ENCODE measurements at places on chromosomes 7 and 10.

DNA sequence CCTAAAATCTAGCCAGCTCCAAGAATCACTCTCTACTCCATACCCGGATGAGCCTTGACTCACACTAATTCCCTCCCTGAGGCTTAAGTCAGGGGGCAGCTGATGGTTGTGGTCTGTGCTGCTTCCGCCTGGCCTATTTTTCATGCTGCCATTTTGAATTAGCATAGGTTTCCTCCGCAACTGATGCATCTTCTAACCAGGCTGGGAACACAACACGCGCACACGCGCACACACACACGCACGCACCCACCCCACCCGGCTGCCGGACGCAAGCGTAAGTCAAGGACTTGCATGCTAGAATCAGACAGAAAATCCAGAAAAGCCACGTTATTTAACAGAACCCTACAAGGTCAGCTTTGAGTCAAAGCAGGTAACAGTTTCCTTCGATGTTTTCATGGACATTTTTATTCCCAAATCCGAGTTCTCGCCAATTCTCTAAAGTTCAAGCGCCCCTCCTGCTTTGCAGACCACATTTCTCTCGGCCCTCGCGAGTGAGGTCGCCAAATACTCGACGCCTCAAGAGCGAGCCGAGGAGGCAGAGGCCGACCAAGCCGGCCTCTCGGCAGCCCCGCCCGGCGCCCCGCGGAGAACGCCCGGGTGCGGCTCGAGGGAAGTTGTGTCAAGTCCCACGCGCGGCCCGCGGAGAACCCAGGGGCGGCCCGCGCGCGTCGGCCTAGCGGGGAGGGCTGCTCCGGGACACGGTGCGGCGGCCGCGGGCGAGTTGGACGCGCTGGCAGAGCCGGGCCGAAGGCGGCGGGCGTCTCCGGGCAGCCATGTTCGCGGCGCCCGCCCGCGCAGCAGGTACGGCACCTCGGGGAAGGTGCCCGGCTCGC lies 961 bp downstream of the SCRN1 start:
- DNase-seq: no peak

DNA sequence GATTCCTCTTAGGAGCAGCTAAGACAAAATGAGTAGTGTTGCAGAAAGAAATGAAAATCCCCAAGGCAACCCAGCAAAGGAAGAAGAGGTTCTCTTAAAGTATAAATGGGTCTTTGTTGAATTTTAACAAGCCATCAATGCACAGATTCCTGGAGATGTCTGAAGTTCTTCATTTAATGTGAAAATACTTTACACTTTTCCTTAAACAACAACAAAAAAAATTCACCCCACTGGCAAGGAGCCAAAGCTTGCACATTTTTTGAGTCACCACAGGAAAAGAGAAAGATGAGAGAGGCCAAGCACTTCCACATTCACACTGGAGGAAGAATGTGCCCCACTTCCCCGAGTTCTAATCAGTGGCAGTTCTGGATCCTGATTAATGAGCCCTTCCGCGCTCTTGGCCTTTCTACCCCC lies 286.4 kb upstream of the MEOX2 start:
- DNase-seq: no peak

- DNase-seq: no peak
Measured at GRCh38 chr7:150874401-150875198, 22.3 kb downstream of the AOC1 start.

DNA sequence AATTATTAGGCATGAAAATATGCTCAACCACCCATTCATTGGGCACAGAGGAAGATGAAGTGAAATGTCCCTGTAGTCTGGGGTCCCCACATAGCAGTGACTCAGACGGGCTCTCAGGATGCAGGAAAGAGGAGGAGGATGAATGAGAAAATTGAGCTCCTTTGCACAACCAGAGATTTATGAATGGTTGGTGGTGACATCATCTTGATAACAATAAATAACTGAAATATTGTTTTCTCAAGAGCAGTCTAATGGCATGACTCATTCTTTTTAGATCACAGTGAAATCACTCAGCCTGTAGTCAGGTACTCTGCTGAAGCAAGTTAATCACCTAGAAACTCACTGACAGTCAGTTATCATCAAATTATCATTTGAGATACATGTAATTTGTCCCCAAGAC lies 254.1 kb downstream of the RELN start:
- no peak for DNase-seq

DNA sequence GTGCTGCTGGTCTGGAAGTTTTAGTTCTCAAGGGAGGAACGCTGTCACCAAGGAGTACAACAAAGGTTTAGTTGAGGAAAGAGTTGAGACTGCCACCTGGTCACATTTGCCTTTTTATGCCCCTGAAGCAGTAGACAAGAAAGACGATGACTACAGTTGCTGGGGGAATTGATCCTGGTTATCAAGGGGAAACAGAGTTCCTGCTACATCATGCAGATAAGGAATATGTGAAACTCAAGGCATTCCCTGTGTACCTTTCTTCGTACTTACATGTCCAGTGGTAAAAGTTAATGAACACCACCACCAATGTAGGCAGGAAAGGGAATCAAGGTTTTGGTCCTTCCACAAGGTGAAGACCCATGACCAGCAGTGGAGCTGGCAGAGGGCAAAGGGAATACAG lies 31.8 kb downstream of the SLC35B4 start:
- DNase-seq: no peak

GRCh38 chr7:88801046-88801445 lies 5.5 kb upstream of the TEX47 start:
- DNase-seq: no peak

DNA sequence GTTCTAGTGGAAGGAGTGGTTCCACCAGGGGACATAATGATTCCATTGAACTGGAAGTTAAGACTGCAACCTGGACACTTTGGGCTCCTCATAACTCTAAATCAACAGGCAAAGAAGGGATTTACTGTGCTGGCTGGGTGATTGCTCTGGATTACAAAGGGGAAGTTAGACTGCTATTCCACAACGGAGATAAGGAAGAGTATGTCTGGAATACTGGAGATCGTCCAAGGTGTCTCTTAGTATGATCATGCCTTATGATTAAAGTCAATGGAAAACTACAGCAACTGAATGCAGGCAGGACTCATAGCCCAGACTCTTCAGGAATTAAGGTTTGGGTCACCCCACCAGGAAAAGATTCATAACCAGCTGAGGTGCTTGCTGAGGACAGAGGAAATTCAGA lies 310.6 kb upstream of the MGMT start:
- DNase-seq: no peak

GRCh38 chr10:49331431-49331830 lies 32.5 kb downstream of the C10orf71 start:
- DNase-seq: no peak

- no peak for DNase-seq
Measured at GRCh38 chr10:14285941-14286560, 44.7 kb downstream of the FRMD4A start.

DNA sequence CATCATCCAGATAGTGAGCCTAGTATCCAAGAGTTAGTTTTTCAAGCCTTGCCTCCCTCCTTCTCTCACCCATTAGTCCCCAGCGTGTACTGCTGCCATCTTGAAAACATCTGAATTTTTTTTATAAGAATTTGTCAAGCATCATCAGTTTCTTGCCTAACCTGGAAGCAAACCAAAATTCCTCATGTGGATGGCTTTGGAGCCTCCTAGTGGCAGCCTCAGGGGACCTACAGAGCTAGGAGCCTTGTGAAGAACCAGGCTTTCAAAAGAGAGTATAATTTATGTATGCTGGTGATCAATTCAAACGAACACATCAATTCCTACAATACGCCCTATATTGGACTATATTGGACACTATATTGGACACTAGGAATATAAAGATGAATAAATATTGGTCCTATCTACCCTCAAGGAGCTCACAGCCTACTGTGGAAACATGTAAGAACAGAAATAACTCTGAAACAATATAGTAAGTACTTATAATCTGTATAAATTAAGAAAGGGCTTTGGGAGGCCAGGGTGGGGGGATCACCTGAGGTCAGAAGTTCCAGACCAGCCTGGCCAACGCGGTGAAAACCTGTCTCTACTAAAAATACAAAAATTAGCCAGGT lies 63.4 kb downstream of the HPSE2 start:
- no peak for DNase-seq

- no peak for DNase-seq
Measured at GRCh38 chr7:129188372-129188891, at the start of gene SMO. TSS of gene SMO (plus strand) at chr7:129188633. CDS start at chr7:129189152, 519 bp downstream.

DNA sequence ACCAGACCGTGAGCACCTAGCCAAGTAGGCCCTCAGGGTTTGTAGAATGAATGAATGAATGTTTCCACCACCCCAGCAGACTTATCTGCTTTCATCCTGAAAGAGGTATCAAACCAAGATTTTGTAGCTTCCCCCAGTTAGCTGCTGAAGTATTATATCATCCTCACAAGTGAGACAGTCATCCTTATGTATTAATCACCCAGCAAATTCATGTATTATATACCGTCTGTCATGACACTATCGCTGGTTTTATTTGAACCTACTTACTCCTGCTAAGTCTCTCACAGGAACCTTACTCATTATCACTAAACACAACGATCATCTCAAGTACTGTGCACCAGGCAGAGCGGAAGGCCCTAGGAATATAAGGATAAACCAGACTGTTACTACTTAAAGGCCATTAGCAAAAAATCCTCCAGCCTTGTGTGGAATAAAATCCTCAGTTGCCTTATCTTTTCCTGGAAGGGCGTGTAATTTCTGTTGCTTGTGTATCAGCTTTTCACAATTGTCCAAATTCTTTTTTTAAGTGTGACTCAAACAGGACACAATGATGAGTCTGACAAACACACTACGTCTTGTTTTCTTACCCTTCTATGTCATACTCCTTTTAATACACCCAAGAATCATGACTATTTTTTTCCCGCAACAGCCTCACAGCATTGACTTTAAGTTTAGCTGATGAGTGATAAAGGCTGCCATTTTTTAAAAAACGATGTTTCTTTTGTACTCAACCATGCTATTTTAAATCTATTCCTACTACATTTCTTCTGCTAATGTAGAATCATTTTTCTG lies 176.1 kb upstream of the KLF14 start:
- no peak for DNase-seq

DNA sequence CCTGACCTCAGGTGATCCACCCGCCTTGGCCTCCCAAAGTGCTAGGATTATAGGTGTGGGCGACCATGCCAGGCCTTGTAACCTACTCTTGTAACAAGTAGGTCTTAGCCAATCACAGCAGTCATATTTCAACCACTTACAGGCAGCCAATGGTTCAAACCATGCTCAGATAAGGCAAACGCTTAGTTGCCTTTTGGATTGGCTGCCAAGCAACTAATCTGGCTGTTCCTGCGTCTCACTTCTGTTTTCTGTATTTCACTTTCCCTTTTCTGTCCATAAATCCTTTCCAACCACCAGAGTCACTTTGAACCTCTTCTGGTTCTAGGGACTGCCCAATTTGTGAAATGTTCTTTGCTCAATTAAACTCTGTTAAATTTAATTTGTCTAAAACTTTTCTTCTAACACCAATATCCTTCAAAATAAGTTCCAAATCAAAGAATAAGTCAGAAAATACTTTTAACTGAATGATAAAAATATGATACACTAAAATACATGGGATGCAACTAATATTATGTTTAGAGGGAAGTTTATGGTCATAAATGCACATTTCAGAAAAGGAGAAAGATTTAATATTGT lies 19.1 kb upstream of the PRF1 start:
- DNase-seq: no peak

DNA sequence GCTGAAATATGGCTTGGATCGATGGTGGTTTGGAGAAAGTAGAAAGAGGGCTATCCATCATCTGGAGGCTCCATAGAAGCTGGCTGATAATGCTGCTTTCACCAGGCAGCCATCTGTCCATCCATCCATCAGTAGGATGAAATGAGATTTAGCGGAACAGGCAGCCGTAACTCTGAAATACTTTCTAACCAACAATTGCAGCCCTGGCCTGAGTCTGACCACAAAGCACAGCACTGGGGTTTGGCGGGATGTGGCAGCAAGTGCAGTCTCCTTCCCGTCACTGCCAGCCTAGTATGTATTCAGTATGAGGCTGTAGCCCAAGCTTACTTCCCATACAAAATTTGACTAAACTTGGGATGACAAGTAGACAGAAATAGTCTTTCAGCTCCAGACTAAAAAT lies 38.0 kb downstream of the R3HCC1L start:
- DNase-seq: no peak

DNA sequence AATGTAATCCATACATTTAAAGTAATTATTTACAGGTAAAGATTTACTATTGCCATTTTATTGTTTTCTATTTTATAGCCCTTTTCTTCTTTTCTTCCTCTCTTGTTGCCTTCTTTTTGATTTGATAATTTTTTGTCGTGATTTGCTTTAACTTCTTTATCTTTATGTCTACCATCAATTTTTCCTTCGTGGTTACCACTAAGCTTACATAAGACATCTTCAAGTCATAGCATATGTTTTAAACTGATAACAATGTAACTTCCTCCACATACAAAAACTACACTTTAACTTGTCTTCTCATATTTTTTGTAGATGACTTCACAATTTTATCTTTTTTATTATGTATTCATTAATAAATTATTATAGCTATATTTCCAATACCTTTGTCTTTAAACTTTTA lies 316.6 kb downstream of the PLXDC2 start:
- DNase-seq: no peak

DNA sequence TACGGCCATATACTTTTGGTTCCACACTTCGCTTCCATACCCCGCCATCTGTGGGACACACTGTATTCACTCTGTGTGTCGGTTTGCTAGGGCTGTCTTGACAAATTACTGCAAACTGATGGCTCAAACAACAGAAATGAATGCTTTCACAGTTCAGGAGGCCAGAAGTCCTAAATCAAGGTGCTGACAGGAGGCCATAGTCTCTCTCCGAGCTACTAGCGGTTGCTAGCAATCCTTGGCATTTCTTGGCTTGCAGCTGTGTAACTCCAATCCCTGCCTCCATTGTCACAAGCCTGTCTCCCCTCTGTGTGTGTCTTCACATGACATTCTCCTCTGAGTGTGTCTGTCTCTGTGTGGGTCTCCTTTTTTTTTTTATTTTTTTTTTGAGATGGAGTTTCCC lies 28.9 kb upstream of the BMPR1A start:
- DNase-seq: no peak

DNA sequence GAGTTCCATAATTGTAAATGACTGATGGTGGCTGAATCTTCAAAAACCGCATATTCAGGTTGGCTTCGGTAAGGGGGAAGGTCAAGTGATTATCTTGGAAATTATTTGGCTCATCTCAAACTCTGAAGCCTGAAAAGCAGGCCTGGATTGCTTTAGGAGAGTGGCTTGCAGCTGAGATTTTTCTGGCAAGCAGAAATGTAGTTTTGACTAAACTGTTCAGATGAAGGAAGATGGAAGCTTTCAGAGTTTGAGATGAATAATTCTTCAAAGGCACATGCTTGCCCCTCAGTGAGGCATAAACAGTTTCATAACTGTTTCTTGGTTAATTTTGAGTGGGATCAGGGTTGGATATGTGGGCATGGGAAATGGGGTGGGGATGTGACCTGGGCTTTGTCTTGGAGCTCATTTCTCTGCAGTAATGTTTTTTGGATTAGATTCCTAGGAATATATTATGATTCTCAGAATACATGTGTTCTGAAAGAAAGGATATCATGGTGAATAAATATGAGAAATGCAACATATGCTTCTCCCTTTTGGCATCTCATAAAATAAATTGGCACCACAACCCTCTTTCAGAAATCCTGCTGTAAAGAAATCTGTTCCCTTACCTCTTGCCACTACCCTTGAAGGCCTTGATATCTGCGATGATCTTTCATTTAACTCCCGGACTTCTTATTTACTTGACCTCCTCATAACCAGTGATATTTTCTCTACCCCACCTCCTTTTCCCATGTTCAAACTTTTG lies 469.2 kb downstream of the ADRA2A start:
- DNase-seq: no peak

All from amygdala (tissue), 56 donors.